AG04449 (cell line): ENCODE measurements at places on chromosomes 2 and 18.

GRCh38 chr18:50313031-50313607 is 25.6 kb upstream of the CXXC1 start:
- DNase-seq = no peak

DNA sequence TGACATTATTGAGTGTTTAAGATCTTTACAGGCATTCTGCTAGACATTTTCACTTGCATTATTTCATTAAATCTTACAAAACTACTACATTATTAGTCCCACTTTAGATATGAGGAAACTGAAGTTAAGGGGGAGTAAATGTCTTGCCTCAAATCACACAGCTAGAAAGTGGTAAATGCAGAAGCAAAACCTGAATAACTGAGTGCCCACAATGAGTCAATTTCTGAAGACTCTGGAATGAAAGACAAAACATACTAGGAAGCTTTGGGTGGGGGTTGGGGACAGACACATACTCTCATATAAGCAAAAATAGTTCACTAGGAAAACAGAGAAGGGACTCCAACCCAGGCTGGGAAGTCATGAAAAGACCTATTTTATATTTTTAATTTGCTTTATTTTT is 214.4 kb upstream of the LRATD1 start:
- DNase-seq = no peak

DNA sequence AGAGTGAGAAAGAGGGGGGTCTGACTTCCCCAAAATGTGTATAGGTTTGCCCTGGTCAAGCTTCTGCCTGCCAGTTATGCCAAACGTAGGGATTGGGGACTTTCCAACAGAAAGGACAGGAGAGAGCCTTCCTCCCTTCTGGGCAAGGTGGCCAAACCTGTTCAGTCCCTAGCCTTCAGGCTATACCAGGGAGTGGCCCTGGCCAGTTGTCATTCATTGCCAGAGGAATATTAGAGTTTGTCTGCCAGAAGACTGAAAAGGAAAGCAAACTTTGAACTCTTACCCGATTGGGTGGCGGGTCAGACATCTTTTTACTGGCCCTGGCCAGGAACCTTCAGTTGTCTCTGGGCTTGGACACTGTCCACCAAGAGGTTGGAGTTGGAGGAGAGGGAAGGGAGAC is 22.1 kb downstream of the RAB3GAP1 start:
- DNase-seq = no peak

- DNase-seq = no peak
Observed at GRCh38 chr2:41741951-41742595, 305.7 kb upstream of the PKDCC start.

GRCh38 chr18:52333860-52334259 is 6.1 kb upstream of the DCC start:
- no peak for DNase-seq

DNA sequence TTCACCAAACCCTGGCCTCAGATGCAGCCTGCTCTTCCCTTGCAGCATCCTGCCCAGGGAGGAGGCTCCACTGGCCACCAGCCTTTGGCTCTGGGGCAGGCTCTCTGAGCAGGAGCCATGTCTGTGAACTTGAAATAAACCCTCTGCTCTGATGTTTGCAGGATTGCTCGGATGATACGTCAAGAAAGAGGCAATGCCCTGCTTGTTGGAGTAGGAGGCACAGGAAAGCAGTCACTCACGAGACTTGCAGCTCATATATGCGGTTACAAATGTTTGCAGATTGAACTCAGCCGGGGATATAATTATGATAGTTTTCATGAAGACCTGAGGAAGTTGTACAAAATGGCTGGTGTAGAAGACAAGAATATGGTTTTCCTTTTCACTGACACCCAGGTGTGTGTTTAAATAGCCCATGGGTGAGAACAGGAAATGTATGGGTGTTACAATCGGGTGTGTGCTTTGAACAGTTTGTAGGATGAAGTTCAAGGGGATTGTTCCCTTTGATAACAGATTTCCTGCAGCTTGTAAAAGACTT is 177.9 kb downstream of the DNAH6 start:
- no peak for DNase-seq

- no peak for DNase-seq
Observed at GRCh38 chr2:76731157-76731556, 791.0 kb downstream of the LRRTM4 start.

- DNase-seq = no peak
Observed at GRCh38 chr2:181753686-181754085, 73.4 kb upstream of the NEUROD1 start.

DNA sequence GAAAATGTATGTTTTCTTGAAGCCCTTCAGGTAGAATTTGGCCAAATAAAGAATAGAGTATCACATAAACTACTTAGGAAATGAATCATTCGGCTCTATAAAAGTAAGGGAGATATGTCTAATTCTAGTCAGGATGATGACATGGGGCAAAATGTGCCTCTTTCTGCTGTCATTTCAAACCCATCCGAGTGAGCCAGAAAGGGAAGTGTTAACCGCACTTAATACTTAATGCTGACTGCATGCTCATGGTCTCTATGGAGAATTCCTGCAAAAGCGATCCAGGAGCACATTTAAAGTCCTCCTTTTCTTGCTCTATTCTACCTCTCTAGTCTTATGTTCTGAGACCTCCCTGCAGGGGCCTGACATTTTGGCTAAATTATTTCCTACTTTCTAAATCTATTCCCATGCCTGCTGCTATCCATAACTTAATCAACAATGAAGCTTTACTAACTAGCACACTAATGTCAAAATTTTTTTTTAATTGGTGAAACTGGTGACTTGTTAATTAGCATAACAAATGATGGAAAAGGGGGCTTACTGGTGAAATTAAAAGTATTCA is 127.4 kb downstream of the CDC42EP3 start:
- DNase-seq = no peak

GRCh38 chr2:38277245-38278116 is 99.6 kb downstream of the ATL2 start:
- DNase-seq = no peak

DNA sequence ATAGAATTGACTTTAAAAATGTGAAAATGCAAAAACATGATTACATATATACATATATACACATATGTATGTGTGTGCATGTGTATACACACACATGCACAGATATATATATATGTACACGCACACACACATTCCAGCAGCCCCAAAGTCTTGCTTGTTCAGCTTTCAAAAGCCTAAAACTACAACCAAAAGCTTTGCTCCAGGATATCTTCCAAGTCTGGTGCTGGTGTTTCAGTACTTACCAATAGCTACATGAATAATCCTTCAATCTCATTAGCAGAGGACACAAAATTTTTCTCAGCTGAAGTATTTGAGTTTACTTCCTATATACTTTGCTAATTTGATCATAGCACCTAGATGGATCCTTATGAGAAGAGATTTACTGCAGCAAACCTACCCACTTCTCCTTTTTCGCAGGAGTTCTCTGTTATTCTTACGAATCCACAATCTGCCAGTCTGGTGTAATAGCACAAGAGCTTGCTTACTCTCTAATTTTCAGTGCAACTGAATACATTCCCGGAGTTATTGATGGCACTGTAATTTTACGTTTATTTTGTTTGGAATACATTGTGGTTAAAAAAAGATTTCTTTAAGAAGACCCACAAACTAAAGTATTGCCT is 553.3 kb downstream of the ARHGAP15 start:
- DNase-seq = no peak

DNA sequence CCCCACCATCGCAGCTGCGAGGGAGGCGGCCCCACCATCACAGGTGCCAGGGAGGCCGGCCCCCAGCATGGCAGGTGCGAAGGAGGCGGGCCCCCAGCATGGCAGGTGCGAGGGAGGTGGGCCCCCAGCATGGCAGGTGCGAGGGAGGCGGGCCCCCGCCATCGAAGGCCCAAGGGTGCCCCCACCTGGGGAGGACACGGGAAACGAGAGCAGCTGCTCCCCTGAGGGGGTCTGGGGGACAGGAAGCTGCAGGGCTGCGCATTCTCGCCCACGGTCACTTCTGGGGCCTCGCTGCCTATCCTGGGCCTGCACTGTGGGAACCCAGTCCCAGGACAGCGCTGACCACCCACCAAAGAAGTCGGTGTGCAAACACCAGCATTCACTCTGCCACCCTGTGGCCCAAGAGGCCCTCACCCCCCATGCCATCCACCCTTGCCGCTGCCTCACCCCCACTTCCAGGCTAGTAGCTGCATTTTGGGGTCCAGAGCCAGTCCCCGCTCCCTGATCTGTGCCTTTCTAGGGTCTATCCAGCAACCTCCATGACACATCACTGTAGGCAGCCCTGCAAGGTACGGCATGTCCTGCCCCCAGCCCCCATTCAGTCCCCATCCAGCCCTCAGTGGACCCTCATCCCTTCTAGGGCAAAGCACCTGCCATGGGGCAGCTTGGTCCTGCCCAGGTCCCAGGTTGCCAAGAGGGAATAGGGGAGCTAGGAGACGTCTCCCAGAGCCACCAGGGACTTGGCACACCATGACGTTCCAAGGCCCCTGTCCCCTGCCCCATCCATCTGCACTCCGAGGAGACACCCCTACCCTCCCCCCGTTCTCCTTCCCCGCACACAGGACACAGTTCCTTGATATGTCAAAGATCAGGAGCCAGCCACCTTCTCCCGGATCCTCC is 24.0 kb upstream of the GPC1 start:
- DNase-seq = no peak

- no peak for DNase-seq
Observed at GRCh38 chr18:54557958-54558357, 33.1 kb upstream of the DYNAP start.

GRCh38 chr18:58223717-58224424 is 179.8 kb downstream of the NEDD4L start:
- DNase-seq = no peak

- no peak for DNase-seq
Observed at GRCh38 chr2:109203246-109204011, 74.4 kb downstream of the SH3RF3 start.

DNA sequence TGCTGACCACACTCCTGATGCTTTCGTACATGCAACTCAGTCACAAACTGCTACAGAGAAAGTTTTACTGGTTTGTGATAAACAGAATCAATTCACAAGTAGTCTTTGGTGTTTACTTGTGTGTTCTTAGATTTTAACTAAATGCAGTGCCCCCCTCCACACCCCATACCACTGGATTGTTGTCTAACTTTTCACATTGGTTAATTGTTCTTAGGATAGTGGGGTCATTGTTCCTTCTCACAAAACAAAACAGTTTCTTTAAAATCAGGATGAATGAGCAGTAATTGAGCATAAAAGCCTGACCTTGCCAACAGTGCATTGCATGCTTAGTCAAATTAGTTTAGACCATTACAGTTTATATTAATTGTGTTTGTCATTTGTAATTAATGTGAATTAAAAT is 14.1 kb upstream of the PNPT1 start:
- no peak for DNase-seq

GRCh38 chr2:207202645-207203044 is 36.9 kb upstream of the KLF7 start:
- no peak for DNase-seq

GRCh38 chr2:24546669-24547068 is 55.6 kb downstream of the NCOA1 start:
- DNase-seq = no peak

GRCh38 chr2:201930831-201931230 is 102.8 kb upstream of the FZD7 start:
- DNase-seq = no peak

DNA sequence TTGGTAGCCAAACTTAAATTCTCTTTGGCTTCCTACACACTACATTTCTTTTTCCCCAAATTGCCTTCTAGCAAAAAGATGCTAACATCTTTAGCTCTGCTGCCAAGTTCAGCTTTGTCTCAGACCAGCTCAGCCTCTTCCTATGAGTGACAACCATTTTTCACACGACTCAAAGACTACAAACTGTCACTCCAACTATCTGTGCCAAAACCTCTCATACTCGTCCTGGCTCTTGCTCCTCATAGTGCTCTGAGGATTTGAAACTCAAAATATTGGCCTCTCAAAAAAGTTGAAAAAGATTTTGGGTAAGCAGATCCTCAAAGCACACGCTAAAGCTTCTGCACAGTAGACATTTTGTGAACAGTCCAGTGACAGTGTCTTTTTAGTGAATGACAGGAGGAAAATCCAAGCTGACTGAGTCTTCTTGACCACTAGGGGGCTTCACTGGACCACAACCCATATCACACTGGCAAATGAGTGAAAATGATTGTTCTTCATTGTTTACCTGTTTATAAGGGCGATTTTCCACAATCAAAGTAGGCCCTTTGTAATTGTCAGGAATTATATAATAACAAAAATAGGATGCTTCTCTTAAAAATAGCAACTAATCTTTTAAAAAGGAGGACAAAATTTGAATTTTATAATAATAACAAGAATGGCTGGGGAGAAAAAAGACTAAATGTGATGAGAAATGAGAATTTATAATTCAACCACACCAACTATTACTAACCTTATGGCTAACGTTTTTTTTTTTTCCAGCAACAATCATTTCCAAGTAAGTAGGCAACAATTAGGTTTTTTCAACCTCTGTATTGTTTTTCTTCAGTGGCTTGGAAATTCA is 85.5 kb upstream of the PGAP1 start:
- no peak for DNase-seq

- no peak for DNase-seq
Observed at GRCh38 chr2:205482399-205483081, 199.8 kb upstream of the NRP2 start.

- DNase-seq = no peak
Observed at GRCh38 chr2:187338679-187339121, 109.4 kb downstream of the CALCRL start.

- no peak for DNase-seq
Observed at GRCh38 chr2:228556717-228557116, 375.2 kb upstream of the SPHKAP start.

GRCh38 chr2:45643543-45644542 is 7.6 kb upstream of the PRKCE start:
- no peak for DNase-seq

- DNase-seq = no peak
Observed at GRCh38 chr18:50199346-50199855, 4.5 kb upstream of the MYO5B start.

DNA sequence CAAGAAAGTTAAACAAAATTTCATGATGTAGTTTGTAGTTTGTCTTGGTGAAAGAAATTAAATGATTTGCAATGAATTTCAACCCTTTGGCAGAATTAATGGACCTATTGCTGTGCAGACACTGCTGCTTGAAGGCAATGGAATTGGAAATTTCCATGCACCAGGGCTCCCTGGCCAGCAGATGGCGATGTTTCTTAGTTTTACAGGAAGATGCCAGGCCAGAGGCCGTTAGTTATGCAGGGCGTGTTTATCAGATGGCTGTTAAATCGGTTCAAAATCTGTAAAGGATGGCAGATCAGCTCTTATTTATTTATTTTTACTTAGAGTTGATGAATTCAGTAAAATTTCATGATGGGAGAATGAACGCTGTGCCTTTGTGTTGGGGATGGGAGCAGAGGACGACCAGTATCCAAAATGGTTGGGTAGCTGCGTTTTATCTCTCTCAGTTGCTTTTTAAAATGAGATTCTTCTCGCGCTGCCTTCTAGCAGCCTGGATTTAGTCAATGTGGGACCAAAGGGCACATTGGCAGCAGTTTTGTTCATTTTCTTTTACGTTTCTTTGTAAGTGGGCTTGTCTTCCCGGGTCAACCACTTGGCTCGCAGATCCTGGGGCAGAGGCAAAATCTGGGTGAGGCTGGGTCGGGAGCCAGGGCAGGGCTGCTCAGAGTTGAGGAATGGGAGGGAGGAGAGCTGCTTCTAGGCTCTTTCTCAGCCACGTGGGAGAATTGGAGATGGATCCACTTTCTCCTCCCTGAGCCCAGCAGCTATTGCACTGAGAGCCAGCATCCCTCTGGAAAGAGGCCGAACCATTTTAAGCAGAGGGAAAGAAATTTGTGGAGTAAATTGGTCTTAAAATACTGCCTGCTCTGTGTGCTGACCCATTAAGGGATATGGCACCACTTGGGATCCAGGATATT is 344.0 kb downstream of the PIK3C3 start:
- DNase-seq = peak; percentile 7

- peak; percentile 75 for DNase-seq
Observed at GRCh38 chr18:2515171-2515787, 56.0 kb downstream of the METTL4 start.

- DNase-seq = no peak
Observed at GRCh38 chr2:132670496-132671150, 618 bp upstream of the LYPD1 start.
